ENCODE measurements at places on chromosomes 7 and 10.

DNA sequence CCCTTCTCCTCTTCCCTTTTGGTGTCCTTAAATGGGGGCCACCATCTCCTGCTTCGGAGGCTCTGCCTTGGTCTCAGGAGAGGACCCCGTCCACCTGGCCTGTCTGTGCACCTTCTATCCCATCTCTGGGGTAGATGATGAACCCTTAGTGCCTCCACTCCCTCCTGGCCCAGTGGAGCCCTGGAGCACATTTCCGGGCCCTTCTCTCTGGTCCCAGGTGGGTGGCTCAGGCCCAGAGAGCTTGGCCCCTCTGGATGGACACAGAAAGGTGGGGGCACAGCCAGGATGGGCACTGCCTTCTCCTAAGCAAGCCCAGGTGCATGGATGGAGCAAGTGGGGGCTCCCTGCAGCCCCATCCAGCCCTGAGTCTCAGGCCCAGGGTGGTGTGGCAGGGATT lies 121.4 kb upstream of the RET start:
- no peak for DNase-seq

DNA sequence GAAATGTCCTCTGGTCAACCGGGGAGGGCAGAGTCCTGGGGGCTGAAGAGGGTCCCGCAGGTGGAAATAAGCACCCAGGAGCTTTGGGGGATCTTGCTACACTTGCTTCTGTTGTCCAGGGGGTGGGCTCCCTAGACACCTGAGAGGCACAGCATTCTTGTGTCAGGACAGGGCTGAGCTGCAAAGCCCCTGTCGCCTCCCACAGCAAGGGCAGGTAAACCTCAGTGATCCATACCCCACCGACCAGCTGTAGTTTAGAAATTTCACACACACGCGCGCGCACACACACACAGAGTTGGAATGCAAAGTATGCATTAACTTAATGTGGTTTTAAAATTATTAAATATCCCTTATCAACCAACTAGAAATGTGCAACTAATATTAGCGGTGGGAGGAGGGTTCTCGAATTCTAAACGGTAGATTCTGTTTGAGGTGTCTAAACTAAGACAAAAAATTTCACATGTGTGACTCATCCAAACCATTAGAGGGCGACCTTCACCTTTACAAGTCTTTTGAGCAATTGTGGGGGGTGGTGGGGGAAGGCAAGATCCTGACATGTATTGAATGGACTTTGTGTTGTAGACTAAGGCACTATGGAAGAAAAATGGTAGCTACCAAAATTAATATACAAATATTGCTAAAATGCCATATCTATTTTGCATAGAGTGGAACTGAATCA lies 34.3 kb upstream of the PTF1A start:
- peak; percentile 43 for DNase-seq

DNA sequence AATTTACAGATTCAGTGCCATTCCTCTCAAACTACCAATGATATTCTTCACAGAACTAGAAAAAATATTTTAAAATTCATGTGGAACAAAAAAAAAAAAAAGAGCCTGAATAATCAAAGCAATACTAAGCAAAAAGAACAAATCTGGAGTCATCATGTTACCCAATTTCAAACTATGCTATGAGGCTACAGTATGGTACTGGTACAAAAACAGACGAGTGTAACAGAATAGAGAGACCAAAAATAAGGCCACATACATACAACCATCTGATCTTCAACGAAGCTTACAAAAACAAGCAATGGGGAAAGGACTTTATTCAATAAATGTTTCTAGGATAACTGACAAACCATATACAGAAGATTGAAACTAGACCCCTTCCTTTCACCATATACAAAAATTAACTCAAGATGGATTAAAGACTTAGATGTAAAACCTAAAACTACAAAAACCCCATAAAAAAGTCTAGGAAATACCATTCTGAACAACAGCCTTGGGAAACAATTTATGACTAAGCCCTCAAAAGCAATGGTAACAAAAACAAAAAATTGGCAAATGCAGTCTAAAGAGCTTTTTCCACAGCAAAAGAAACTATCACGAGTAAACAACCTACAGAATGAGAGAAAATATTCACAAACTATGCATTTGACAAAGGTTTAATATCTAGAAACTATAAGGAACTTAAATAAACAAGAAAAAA lies 207.7 kb downstream of the PTN start:
- DNase-seq = peak; percentile 30

- DNase-seq = no peak
Observed at GRCh38 chr7:11315666-11316258, 342.1 kb downstream of the PHF14 start.
